T-helper 9 cell (primary cell): ENCODE measurements at places on chromosomes 3 and 15.

- DNase-seq, result no peak
These were observed 18.4 kb upstream of the TSEN2 start for GRCh38 chr3:12465836-12466225.

- no peak for DNase-seq
These were observed 225.0 kb downstream of the EPHA3 start for GRCh38 chr3:89332386-89332785.

- DNase-seq, result no peak
These were observed 227.4 kb upstream of the STT3B start for GRCh38 chr3:31305340-31305739.

DNA sequence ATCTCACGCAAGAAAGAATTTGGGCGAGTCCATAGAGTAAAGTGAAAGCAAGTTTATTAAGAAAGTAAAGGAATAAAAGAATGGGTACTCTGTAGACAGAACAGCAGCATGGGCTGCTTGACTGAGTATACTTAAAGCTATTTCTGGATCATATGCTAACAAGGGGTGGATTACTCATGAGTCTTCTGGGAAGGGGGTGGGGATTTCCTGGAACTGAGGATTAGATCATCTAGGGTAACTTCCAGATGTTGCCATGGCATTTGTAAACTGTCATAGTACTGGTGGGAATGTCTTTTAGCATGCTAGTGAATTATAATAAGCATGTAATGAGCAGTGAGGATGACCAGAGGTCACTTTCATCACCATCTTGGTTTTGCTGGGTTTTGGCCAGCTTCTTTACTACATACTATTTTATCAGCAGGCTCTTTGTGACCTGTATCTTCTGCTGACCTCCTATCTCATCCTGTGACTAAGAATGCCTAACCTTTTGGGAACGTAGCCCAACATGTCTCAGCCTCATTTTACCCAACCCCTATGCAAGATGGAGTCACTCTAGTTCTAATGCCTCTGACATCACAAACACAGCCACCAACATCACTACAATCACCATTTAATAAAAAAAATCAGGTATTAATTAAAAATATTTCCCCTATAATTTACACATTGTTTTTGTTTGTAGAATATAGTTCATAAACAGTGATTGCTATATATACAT, 890.7 kb upstream of the EPHA6 start:
- DNase-seq, result no peak

- no peak for DNase-seq
These were observed 73.7 kb downstream of the CHDH start for GRCh38 chr3:53772562-53772961.

- no peak for DNase-seq
These were observed 24.4 kb upstream of the COPG1 start for GRCh38 chr3:129224984-129225393.

DNA sequence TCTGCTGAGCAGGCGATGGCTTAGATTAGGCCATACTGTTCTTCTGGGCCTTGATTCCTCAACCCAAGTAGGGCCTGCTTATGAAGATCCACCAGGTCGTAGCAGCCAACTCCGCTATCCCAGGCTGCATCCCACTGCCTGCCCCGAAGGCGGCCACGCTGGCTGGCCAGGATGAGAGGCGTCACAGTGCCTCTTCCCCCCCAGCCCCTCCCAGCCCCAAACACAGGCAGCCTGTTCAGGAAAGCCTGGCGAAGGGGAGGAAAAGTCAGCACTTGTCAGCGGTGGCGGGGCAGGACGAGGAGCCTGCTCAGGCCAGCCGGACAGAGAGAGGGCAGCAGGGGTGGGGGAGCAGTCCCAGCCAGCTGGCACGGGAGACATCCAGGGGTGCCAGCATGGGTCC, 11.2 kb downstream of the PTH1R start:
- no peak for DNase-seq

DNA sequence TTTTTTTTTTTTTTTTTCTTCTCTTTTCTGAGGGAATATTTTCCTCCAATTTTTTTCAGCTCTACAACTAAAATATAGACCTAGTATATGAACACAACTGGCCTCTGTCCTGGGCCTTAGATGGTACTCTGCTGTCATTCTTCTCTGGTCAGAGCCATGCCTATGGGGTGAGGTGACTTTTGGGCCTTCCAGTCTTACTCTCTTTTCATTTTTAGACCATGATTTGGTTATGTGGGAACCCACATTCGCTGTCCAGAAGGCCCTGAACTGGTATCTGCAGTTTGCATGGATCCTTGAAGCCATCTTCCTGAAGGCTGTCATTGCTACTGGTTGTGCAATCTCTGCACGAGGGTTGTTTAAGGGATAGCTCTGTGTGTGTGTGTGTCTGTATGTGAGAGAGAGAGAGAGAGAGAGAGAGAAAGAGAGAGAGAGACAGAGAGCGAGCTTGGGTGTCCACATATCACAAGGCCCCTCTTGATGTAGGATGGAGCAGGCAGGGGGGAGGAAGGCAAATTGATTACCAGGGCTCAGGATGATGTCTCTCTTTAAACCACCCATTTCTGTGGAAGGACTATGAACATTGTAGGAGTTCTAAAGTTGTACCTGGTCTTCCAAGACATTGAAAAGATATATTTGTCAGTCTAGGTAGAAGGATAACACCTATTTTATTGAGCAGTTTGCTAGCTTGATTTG, 6.9 kb downstream of the TGFBR2 start:
- no peak for DNase-seq

- DNase-seq, result no peak
These were observed 18.9 kb downstream of the SST start for GRCh38 chr3:187651282-187651681.

DNA sequence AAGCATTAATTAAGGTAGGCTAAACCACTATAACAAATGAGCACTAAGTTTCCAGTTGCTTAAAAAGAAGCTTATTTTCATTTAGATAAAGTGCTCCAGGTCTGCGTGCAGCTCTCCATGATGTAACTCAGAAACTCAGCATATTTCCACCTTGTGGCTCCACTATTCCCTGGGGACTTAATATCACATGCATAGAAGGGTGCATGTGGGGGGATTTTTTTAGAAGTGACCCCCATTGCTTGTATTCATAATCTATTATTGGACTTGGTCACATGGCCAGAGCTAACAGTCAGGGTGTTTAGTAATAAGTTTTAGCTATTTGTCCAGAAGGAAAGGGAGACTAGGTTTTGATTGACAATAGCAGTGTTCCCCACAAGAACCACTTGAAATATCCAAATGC, 86.8 kb downstream of the TMCO5A start:
- no peak for DNase-seq

GRCh38 chr3:184786280-184786941, 25.6 kb upstream of the VPS8 start:
- DNase-seq, result no peak

DNA sequence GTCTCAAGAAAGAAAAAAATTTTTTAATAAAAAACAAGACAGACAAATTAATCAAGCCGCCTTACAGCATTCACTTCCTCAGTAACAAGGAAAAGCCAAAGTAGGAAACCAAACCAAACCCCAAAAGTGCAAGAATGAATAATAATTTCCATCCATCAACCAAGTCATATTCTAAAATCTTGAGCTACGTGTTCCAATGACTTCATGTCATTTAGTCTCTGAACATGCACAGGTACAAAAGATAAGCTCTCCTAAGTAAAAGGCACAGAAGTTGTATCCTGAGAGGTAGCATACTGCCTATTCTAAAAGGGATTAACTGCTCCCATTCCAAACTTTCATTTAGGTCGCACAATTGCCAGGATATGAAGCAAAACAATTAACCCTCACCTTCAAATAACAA, 29.7 kb downstream of the SLC4A7 start:
- no peak for DNase-seq

DNA sequence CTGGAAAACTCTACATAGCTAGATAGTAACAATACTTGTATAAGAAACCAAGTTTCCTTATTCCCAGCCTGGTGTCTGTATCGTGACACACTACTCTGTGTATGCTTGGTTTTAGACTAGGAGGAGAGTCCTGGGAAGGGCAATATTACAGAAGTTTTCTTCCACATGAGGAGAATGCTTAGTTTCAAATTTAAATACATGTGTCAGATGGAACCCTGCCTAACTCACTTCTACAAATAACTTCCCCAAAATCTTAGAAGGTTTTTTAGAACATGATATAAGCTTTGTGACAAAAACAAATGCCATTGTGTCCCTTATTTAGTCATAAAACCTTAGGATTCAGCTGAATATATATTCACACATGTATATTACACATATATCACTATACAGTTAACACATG, 7.2 kb upstream of the IL20RB start:
- DNase-seq, result no peak

GRCh38 chr3:187870360-187871203, 125.3 kb upstream of the BCL6 start:
- DNase-seq, result no peak

GRCh38 chr3:43087249-43087776, 18.6 kb downstream of the POMGNT2 start:
- no peak for DNase-seq

DNA sequence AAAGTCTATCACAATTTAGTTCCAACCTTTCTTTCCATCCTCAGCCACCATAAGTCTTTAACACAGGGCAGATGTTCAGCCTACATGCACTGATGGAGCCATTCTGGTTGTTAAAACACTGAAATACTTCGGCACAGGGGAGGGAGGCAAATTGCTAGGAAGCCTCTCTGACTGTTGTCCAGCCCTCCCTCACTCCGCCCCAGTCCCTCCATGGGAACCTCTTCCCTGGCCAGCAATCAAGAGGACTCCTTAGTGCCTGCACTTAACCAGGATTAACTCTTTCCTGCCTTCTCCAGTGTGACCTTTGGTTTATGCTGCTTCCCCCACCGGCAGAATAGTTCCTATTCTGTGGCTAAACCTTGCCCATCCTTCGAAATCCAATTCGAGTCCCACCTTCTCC, 47.0 kb upstream of the USP3 start:
- DNase-seq, result no peak

DNA sequence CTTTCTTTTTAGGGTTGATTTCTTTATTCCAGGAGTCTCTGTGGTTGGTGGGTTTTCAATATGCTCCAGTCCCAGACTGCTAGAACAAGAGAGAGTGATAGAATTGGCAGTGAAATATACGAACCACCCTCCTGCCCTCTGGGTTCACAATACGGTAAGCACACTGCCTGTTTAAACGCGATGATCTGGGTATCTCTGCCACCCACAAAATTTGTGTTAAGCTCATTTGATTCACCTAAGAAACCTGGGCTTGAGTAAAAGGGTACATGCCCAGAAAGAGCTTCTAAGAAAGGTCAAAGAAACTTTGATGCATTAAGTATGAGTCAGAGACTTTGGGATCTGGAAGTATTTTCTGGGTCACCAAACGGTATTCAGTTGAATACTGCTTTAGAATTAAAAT, 29.8 kb downstream of the OXNAD1 start:
- no peak for DNase-seq

- no peak for DNase-seq
These were observed 39.8 kb downstream of the GRAMD1C start for GRCh38 chr3:113878403-113878802.

GRCh38 chr15:55917881-55918296, 75.5 kb downstream of the NEDD4 start:
- DNase-seq, result no peak
